ENCODE measurements at places on chromosomes 16 and 17.

DNA sequence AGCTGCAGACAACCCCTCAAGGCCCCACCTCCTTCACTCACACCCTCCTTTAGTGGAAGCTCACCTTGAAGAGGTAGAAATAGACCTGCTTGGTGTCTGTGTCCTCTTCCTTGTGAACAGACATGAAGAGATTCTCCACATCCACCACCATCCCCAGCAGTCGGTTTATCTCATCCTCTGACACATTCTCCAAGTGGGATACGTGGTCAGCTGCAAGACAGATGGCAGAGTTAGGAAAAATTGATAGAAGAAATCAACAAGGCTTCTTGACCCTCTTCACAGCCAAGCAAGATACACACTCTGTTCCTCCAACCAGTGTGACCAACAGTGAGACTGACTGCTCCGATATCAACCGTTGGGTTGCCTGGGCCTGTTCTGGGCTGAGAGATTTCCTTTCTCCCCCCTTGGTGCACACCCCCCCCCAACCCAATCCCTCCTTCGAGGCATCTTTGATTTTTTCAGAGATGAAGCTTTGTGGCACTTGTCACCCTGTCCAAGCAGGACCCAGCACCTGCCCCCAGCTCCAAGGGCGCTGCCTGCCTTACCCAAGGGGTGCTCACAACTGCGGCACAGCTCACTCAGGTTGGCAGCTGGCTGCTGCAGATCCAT lies 902 bp downstream of the KAT2A start:
- DNase-seq = no peak

DNA sequence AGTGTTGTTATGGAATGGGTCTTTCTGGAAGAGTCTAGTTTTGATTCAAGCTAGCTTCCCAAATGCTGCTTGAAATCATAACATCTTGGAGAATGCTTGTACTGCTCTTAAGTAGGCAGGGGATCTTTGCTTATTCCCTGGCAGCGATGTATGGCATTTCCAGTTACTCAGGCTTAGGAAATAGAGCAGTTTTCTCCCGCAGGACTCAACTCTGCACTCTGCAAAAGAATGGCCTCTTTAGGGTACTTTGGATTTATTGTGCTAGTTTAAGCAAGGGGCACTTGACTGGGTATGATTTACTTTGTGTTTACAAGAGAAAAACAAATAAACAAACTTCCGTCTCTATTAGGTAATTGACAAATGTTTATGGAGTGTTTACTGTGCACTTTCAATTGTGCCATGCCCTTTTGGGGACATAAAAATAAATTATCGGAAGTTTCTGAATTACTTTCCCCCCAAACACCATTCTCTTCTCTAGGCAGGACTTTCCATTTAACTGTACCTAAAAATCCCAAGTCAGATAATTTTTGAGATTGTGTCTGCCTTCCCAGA lies 164.0 kb downstream of the MAP2K6 start:
- no peak for DNase-seq

GRCh38 chr16:88195911-88196465 lies 186.8 kb upstream of the ZNF469 start:
- no peak for DNase-seq

DNA sequence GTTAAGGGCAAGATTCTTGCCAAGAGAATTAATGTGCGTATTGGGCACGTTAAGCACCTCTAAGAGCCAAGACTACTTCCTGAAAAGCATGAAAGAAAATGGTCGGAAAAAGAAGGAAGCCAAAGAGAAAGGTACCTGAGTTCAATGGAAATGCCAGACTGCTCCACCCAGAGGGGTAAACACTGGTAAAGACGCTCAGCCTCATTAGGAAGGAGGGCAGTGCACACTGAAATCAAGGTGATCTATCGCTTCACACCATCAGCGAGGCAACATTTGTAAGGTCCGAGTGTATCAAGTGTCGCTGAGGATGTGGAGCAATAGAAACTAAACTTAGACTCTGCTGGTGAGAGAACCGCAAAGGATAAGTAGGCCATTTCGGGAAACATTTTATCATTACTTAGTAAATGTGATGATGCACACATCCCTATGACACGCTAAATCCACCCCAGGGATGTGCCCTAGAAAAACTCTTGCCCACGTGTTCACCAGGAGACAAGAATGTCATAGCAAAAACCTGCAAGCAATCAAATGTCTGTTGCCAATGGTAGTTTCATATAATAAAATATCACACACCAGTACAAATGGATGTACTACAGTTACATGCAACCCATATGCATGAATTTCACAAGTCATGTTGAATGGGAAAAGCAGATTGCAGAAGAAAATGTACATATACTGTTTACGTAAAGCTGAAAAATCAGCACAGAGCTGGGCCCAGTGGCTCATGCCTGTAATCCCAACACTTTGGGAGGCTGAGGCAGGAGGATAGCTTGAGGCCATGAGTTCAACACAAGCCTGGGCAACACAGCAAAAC lies 23.6 kb downstream of the CNTROB start:
- DNase-seq = no peak

- DNase-seq = no peak
Observed at GRCh38 chr16:61770301-61770700, 265.9 kb downstream of the CDH8 start.

DNA sequence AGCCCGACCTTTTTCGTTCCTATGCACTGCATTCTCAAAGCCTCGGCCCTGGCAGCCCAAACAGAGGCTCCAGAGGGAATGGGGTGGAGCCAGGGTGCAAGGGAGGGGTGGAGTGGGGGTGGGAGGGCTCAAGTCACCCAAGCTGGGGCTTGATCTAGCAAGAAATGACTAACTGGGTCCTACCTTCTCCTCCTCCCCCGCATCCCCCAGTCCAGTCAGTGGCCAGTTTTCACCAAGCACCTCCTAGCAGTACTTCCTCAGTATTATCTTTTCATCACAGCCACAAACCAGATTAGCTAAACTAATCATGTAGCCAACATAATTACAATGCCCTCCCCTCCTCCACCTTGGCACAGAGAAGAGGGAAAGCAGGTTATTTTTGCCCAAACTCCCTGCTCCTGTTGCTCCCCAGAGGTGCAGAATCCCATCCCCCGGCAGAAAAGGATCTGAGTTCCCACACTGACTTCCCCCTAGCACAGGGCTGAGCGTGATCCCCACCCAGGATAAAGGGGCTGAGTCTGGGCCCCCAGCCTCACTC lies 2.2 kb downstream of the JUP start:
- no peak for DNase-seq

- DNase-seq = no peak
Observed at GRCh38 chr17:37274461-37274860, 101.3 kb upstream of the C17orf78 start.

GRCh38 chr17:40203131-40203530 lies 16.0 kb upstream of the WIPF2 start:
- DNase-seq = no peak

DNA sequence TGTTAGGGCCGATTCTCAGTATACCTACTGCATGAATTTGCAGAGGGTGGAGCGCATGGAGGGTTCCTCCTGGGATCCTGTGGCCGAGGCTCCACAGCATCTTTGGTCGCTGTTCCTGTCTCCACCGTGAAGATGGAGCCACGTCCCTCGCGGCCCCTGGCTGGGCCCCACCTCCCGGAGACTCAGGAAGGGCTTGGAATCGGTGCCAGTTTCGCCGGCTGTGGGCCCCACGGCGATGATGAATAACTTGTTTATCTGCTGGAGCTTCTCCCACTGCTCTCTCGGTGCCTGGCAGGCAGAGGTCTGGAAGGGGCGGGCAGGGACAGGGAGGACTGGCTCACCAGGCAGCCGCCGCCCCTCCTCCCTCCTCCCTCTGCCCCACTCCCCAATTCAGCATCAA lies 8.1 kb downstream of the SLC5A11 start:
- no peak for DNase-seq

- no peak for DNase-seq
Observed at GRCh38 chr17:6796887-6797490, 21.0 kb downstream of the FBXO39 start.

GRCh38 chr16:11495066-11495407 lies 91.7 kb downstream of the LITAF start:
- DNase-seq = no peak

DNA sequence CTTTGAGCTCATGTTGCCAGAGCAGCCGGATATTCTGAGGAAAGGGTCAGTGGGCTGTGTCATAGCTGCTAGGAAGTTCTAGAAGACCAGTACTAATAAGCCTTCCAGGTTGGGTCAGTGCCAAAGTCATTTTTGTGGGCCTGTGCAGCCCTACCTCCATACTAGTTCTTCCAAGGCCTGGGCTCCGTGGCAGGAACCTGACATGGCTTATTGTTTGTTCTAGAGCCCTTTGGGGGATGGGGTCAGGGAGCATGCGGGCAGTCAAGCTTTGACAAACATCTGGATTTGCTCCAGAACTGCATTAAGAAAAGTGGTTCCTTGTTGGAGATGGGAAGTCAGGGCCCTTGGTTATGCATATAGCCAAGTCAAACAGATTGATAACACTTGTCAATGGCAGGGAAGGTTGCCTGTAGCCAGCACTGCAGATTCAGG lies 7.6 kb downstream of the ALKBH5 start:
- DNase-seq = no peak

GRCh38 chr16:794853-795466 lies 5.6 kb downstream of the GNG13 start:
- no peak for DNase-seq

DNA sequence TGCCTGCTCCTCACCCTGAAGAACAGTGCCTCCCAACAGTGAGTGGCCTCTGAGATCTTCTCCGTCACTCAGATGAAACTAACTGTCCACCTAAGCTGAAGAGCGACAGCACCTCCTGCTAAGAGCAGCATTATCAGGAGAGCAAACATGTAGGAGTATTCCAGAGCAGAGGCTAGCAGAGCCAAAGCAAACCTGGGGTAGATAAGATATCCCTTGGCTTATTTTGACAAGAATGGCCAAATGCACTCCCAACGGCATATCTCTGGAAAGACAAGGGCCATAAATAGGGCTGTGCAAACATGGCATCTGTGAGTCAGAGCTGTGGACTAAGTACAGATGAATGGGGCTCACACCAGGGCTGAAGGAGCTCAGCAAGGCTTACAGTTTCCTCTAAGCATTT lies 96.3 kb downstream of the NDEL1 start:
- DNase-seq = no peak

GRCh38 chr17:79800325-79801155 lies 3.7 kb upstream of the CBX8 start:
- DNase-seq = no peak

DNA sequence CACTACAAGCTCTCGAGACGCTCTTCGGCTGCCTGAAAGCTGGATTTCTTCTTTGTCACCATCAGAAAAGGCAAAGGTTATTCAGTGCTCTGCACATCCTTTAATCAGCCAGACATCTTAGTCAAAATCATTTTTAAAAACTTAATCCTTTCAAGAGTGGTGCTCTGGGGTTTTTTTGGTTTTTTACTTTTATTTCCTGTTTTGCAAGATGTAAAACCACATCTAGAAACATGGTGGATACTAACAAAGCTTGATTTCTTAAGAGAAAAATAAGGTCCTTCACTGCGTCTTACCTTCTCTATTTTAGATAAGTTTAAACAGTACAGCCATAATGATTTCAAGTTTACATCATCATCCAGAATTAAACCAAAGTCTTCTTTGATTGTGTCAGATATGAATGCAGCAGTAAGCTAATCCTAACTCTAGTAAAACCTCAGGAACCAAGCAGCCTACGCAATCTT lies 6.3 kb downstream of the ANKRD11 start:
- no peak for DNase-seq

- DNase-seq = no peak
Observed at GRCh38 chr16:11258553-11259492, 2.8 kb upstream of the SOCS1 start.

- DNase-seq = no peak
Observed at GRCh38 chr17:75456039-75456416, 407 bp upstream of the TMEM94 start.

GRCh38 chr16:11310997-11311561 lies 29.9 kb upstream of the PRM1 start:
- peak; percentile 76 for DNase-seq

DNA sequence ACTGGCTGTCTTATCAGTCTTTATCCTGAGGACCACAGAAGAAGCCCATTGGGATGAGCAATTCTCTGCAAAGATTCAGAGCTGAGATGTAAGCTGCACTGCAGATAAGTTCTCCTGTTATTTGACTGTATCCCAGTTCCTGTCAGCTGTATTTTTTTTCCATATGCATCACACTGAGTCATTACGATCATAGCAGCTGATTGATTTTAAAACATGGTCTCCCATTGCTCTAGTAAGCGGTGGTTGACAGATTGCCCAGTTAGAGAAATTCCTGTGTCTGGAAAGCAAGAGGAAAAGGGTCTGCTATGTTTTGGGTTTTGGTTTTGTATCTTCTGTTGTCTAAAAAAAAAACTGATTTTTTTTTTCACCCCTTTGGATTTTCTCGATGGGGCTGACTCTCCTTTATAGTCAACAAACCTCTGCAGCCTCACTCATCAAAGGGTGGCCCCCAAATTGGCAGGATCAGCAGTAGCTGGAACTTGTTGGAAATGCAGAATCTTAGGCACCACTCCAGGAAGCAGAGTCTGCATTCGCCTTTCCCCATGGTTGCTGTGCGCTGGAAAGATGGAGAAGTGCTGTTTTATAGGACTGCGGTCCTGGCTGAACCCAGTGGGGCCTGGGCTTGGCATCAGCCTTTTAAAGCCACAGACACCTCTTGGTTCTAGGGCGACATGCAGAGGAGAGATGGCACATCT lies 220.1 kb upstream of the MPHOSPH6 start:
- no peak for DNase-seq

GRCh38 chr17:47636273-47637030 lies 13.3 kb upstream of the KPNB1 start:
- no peak for DNase-seq

- no peak for DNase-seq
Observed at GRCh38 chr17:70875729-70876310, 706.5 kb downstream of the KCNJ2 start.

DNA sequence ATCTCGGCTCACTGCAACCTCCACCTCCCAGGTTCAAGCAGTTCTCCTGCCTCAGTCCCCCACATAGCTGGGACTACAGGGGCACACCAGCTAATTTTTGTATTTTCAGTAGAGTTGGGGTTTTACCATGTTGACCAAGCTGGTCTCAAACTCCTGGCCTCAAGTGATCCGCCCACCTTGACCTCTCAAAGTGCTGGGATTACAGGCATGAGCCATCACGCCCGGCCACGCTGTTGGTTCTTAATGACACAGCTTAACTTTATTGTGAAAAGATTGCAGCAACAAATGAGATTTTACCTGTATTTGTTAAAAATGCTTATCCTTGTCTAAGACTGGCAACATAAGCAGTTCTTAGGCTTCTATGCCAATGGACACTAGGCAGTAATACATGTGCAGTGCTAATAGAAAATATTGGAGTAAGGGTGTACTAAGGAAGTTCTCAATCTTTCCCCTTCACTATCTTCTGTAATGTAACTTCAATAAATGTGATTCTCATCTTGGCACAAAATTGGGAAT lies 2.9 kb downstream of the UBB start:
- no peak for DNase-seq

GRCh38 chr17:79861413-79862216 lies 22.4 kb upstream of the CBX4 start:
- no peak for DNase-seq

- DNase-seq = no peak
Observed at GRCh38 chr17:36632916-36633771, 31.8 kb downstream of the MRM1 start.

GRCh38 chr16:21952040-21952792 lies 945 bp upstream of the UQCRC2 start:
- peak; percentile 54 for DNase-seq

- DNase-seq = no peak
Observed at GRCh38 chr17:54426296-54426886, 474.3 kb upstream of the TOM1L1 start.

All from T-helper 1 cell (primary cell).